ENCODE measurements at places on chromosomes 3 and 15. TPM values are rescaled to one million over a fixed set of nuclear protein-coding genes. Genes with fewer than 3 reads are reported as not detected.

The PLCH1 gene
- not detected for total RNA-seq

The TAMM41 gene
- 10.2 TPM for total RNA-seq

The TIMP4 gene
- 0.98 TPM for total RNA-seq

The EHD4 gene
- total RNA-seq, result 132 TPM

The CCR1 gene
- not detected for total RNA-seq

The EBLN2 gene
- 1.4 TPM for total RNA-seq

The SH2D7 gene
- total RNA-seq, result not detected

The GABRR3 gene
- total RNA-seq, result not detected

The SNX22 gene
- total RNA-seq, result 0.39 TPM

The VWA5B2 gene
- not detected for total RNA-seq

The CLDN18 gene
- not detected for total RNA-seq

The SMCO1 gene
- total RNA-seq, result not detected

The GOLGA8S gene
- total RNA-seq, result 0.07 TPM

The MED12L gene
- total RNA-seq, result 0.07 TPM

The CCDC54 gene
- total RNA-seq, result not detected

The SLC15A2 gene
- not detected for total RNA-seq

Measured in mammary microvascular endothelial cell (primary cell).